ENCODE measurements at places on chromosomes 11 and 22. TPM values are rescaled to one million over a fixed set of nuclear protein-coding genes. Genes with fewer than 3 reads are reported as not detected.

GGT5 gene
- 0.35 TPM for total RNA-seq

NECTIN1 gene
- 11.8 TPM for total RNA-seq

RAPSN gene
- total RNA-seq = not detected

SOX6 gene
- total RNA-seq = 9.6 TPM

MS4A7 gene
- not detected for total RNA-seq

RCN1 gene
- 62.5 TPM for total RNA-seq

MUC2 gene
- 0.03 TPM for total RNA-seq

HTR3B gene
- not detected for total RNA-seq

OR52A1 gene
- total RNA-seq = not detected

TNNT3 gene
- total RNA-seq = 2.5 TPM

OR1S2 gene
- not detected for total RNA-seq

- no peaks in the 10 kb centered on the region for H3K27me3 ChIP-seq
- no peak for DNase-seq
- H3K27ac ChIP-seq = no peak overlapping the region
- no peak overlapping the region for H3K4me3 ChIP-seq
- H3K36me3 ChIP-seq = no peaks in the 10 kb centered on the region
Measured at GRCh38 chr11:1969035-1969434, 21.9 kb downstream of the MRPL23 start.

- peaks cover 34% of the 10 kb centered on the region for H3K27me3 ChIP-seq
- no peaks in the 10 kb centered on the region for H3K36me3 ChIP-seq
- no peaks in the 10 kb centered on the region for H3K4me1 ChIP-seq
- no peak overlapping the region for H3K27ac ChIP-seq
Measured at GRCh38 chr11:67027943-67028542, 5.1 kb downstream of the SYT12 start.

- peak overlapping the region; percentile 77 for H3K4me3 ChIP-seq
- H3K27me3 ChIP-seq = peaks cover 15% of the 10 kb centered on the region
- H3K4me1 ChIP-seq = peaks cover 20% of the 10 kb centered on the region
- H3K27ac ChIP-seq = no peak overlapping the region
Measured at GRCh38 chr11:10295064-10295901, 1.3 kb upstream of the SBF2 start.

- peaks cover 4% of the 10 kb centered on the region for H3K4me1 ChIP-seq
- no peak overlapping the region for H3K27ac ChIP-seq
- H3K27me3 ChIP-seq = no peaks in the 10 kb centered on the region
Measured at GRCh38 chr11:80462211-80462610, 1021.4 kb upstream of the TENM4 start.

DNA sequence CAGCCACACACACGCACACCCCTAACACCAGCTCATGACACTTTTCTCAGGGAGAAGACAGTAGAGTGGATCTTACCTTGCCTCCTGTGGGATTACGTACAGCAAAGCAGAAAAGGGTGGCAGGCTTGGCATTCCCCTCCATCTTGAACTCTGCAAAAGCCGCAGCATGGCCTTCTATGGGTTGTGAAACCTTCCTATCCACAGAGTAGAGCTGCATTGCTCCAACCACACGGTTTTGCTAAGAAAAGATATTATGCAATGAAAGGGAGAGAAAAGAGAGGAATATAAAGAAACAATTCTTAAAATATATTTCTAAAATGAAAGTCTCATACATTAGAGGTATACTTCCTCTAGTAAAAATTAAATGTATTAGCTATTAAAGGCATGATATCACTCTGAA is 48.8 kb downstream of the CLTCL1 start:
- no peak for DNase-seq
- H3K4me1 ChIP-seq = no peaks in the 10 kb centered on the region
- H3K4me3 ChIP-seq = no peak overlapping the region
- H3K27me3 ChIP-seq = no peaks in the 10 kb centered on the region

DNA sequence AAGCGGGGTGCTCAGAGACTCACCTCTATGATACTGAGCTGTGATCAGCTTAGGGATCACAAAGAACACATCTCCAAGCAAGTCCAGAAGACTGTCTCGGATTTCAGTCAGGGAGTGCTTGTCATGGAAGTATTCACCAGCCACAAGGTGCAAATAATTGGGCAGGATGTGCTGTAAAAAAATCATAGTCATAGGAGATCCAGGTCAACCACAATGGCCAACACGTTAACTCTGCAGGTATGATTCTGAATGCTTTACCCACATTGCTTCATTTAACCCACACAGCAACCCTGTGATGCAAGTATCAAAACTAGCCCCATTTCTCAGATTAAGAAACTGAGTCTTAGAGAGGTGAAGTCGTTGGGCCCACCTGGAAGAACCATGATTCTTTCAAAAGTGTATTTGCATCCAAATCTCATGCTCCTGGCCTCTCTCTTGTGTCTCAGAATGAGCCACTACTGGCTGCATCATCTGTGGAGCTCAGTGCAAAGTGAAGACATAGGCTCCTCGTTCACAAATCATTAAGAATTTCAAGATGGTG is 179.3 kb downstream of the BCR start:
- DNase-seq = no peak
- no peak overlapping the region for H3K4me3 ChIP-seq
- no peaks in the 10 kb centered on the region for H3K36me3 ChIP-seq

DNA sequence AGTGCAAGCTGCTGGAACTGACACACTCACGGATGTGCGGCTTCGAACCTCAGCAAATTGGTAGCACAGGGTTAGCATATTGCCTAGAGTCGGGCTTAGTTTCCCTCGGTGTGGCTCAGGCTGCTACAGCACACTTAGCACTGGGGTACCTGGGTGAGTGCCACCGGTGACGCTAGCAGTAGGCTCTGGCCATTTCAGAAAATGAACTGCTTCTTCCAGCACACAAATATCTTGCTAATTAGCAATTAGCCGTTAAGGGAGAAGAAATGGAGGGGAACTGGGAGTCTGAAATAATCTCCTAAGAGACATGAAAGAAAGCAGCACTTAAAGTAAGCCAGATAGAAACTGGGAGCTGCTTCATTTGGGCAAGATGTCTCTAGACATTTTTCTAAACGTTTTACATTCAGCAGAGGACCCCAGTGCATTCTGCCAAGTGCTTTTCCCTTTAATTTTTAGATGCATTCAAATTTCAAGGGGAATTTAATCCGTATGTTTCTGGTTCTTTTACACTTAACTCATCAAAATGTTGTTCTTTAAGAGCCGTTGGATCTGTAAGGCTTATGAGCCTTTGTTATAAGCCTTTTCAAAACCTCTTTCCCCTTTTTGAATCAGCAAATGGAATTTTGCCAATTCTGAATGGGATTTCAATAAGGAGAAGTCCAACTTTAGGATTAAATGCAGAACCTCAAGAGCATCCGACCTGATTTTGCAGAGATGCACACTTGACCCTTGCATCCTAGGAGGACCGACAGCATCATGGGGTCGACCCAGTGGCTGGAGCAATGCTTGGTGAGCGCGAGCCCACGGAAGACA is 708.1 kb downstream of the NTM start:
- H3K4me1 ChIP-seq = peaks cover 15% of the 10 kb centered on the region
- no peak for DNase-seq
- no peak overlapping the region for H3K4me3 ChIP-seq

DNA sequence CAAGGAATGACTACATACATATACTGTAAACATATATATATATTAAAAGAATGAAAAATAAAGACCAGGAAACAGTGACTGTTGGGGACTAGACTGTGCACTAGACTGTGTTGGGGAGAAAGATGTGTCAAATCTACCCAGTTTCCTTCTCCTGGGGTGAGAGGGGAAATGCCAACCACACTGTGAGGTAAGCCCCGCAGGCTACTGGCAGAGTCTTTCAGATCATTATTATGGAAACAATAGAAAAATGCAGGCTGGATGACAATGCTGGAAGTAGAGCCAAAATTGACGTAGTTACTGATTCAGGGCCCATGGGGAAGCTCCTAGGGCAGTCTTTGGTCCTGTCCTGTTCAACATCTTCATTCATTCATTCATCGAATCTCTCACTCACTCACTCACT is 101.4 kb downstream of the C11orf58 start:
- H3K4me3 ChIP-seq = no peak overlapping the region
- no peak for DNase-seq
- H3K27ac ChIP-seq = no peak overlapping the region
- H3K36me3 ChIP-seq = peaks cover 32% of the 10 kb centered on the region
- peaks cover 9% of the 10 kb centered on the region for H3K4me1 ChIP-seq

GRCh38 chr11:119788096-119788883 is 59.3 kb upstream of the NECTIN1 start:
- no peaks in the 10 kb centered on the region for H3K4me1 ChIP-seq
- H3K4me3 ChIP-seq = no peak overlapping the region
- H3K27ac ChIP-seq = no peak overlapping the region
- no peaks in the 10 kb centered on the region for H3K27me3 ChIP-seq
- H3K36me3 ChIP-seq = no peaks in the 10 kb centered on the region
- DNase-seq = no peak

DNA sequence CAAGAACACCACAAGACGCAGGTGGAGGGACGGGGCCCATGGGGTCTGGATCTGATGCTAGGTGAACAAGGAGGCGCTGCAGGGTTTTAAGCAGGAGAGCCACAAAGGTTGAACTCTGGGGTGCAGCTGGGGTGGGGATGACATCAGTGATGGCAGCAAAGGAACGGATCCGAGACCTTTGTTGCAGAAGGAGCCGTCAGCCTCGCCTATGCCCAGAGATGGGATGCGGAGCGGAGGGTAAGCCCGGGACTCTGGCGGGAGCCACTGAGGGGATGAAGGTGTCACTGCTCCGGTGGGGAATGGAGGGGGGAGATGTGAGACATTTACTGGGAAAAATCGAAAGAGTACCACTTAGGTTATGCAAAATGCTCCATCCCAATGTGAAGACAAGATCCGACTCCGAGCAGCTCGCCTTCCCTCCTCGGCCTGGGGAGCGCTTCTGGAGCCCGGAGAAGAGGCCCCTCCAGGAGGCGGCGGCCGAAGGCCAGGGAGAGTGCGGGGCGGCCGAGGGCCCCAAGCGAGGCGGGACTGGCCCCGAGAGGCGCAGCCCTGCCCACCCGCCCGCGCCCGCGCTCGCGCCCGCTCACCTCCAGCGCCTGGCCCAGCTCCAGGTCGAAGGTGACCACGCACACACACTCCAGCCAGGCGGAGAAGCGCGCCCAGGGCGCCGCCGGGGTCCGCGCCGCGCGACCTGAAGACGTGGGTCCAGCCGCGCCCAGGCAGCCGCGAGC is 422 bp downstream of the DENND6B start:
- no peak overlapping the region for H3K27ac ChIP-seq
- H3K27me3 ChIP-seq = peaks cover 5% of the 10 kb centered on the region
- H3K4me1 ChIP-seq = peaks cover 4% of the 10 kb centered on the region
- no peaks in the 10 kb centered on the region for H3K36me3 ChIP-seq

DNA sequence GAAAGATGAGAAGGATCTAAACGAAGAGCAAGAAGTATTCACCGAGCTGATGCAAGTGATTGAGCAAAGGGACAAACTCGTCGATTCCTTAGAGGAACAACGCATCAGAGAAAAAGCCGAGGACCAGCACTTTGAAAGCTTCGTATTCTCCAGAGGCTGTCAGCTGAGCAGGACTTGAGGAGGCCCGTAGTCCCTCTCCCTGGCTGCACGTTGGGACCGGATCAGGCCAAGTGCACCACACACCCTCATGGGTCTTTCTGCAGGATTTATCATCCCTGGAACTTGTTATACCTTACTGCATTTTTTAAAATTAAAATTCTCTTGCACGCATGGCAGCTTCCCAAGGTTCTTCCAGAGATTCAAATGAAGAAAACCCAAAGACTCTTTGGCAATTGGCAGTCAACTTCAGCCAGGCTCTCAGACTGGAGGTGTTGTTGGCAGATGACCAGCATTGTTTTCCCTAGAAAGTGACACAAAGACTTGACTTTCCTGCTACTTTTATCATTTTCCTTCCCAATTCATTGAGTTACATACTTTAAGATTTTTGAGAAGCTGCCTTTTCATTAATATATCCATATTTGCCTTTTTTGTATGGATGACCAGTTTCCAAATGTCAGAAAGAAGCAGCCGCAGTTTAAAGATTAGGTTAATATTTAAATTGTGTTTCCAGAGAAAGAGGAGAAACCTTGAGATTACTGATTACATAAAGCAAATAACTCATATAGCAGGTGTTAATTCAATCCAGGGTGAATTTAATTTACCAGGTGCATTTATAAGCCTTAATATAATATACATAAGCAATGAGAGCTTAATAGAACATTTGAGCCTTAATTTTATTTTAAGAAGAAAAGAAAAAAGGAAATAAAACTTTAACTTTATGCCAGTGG is 18.8 kb upstream of the PARVA start:
- no peak overlapping the region for H3K27ac ChIP-seq
- no peaks in the 10 kb centered on the region for H3K36me3 ChIP-seq
- H3K4me1 ChIP-seq = no peaks in the 10 kb centered on the region

DNA sequence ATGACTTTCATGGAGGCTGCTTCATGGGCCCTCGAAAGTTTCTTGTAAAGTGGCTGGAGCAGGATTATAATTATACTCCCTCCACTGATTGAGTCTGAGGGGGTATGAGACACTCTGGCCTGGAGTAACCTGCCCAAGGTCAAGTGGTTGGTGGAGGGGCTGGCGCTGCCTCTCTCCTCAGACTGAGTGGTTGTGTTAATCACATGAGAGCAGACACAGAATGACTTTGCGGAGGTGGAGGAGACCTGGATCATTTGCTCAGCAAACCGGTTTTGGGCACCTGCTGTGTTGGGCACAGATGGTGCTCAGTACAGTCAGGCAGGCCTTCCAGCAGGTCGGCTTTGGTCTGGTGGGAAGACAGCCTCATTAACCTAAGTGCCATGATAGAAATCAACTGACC is 11.8 kb downstream of the BCR start:
- no peak overlapping the region for H3K4me3 ChIP-seq
- H3K36me3 ChIP-seq = no peaks in the 10 kb centered on the region
- peaks cover 31% of the 10 kb centered on the region for H3K4me1 ChIP-seq
- peak overlapping the region; percentile 31 for H3K27ac ChIP-seq
- DNase-seq = no peak
- H3K27me3 ChIP-seq = no peaks in the 10 kb centered on the region

DNA sequence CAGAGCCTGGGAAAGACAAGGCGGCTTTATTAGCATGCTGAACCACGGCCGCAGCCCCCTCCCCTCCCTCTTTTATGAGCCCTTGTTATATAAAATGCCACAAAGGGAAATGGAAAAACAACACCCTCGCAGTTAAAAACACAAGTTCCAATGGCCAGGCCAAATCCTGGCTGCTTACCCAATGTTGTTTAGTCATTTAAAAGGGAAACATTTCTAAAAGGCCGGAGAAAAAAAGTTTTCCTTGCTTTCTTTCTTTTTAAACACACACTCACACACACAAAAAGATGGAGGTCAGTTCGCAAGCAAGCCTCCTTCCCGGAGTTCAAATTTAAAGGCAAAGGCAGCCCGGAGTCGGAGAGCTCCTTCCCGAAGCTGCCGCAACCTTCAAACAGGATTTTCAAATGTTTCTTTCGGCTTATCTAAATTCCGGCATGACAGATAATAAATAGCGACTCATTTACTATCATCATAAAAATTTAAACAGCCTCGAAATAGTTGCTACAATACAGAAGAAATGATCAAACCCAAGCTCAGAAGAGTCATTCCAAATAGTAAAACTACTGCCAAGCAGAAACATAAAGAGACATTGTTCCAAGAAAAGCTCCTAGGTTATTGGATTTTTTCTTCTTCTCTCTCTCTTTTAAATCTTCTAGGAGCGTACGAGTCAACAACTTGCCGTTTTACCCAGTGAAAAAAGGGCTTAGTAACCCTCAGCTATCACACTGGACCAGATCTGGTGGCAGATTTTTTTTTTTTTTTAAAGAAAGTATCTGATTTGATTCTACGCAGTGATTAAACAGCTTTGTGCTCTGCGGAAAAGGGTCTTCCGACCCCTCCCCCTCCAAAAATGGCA is 3.5 kb downstream of the PHF21B start:
- H3K36me3 ChIP-seq = no peaks in the 10 kb centered on the region
- peaks cover 16% of the 10 kb centered on the region for H3K4me1 ChIP-seq
- peak; percentile 2 for DNase-seq
- no peaks in the 10 kb centered on the region for H3K27me3 ChIP-seq

- no peak for DNase-seq
- no peaks in the 10 kb centered on the region for H3K4me1 ChIP-seq
- H3K27me3 ChIP-seq = no peaks in the 10 kb centered on the region
Measured at GRCh38 chr11:58289266-58289665, 21.2 kb upstream of the OR10W1 start.
